Pancreas (tissue), 10 donors: ENCODE measurements at places on chromosomes 7 and 10. TPM values are rescaled to one million over a fixed set of nuclear protein-coding genes. Genes with fewer than 3 reads are reported as not detected.

DNA sequence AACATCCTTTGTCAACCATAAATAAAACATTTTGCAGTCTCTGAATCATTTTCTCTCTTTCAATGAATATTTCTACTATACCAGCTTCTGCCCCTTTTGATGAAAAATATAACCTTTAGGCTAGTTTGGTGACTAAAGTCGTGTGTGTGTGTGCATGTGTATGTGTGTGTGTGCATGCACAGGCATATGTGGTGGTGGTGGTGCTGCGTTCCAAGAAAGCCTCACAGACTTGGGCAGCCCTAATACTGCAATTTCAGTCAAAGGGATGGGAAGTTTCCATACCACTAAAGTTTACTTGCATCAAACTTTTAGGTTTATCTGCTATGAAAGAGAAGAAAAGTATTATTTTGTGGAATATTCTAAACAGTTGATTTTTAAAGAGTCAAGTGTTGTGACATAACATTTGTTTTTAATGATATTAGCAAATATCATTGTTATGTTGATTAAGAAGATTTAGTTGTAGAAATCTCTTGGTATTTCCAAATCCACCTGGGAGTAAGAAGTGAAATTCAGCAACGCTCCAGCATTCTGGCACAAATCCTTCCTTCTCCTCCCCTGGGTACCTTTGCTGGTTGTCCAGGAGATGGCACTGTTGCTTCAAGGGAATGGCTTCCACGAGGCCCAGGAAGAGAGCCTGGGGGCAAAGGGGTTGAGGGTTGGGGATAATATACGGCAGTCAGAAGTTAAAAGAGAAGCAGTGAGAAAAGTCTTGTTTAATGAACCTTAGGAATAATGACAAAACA, 41.5 kb downstream of the ASB4 start:
- H3K4me3 ChIP-seq = no peak overlapping the region
- H3K27ac ChIP-seq = no peak overlapping the region
- no peak for DNase-seq
- H3K27me3 ChIP-seq = no peaks in the 10 kb centered on the region

GRCh38 chr10:122085423-122085911, 96.5 kb downstream of the TACC2 start:
- peaks cover 9% of the 10 kb centered on the region for H3K36me3 ChIP-seq
- H3K4me3 ChIP-seq = no peak overlapping the region
- H3K4me1 ChIP-seq = no peaks in the 10 kb centered on the region
- no peak overlapping the region for H3K27ac ChIP-seq

GRCh38 chr7:55155351-55156117, 136.7 kb downstream of the EGFR start:
- H3K4me3 ChIP-seq = no peak overlapping the region
- H3K27ac ChIP-seq = no peak overlapping the region
- H3K36me3 ChIP-seq = peaks cover 94% of the 10 kb centered on the region
- no peaks in the 10 kb centered on the region for H3K27me3 ChIP-seq

- H3K4me3 ChIP-seq = no peak overlapping the region
- H3K27ac ChIP-seq = no peak overlapping the region
- H3K36me3 ChIP-seq = no peaks in the 10 kb centered on the region
- DNase-seq = no peak
Measured at GRCh38 chr7:150415161-150416153, 35.0 kb upstream of the GIMAP8 start.

- H3K4me1 ChIP-seq = no peaks in the 10 kb centered on the region
- no peak overlapping the region for H3K27ac ChIP-seq
- no peaks in the 10 kb centered on the region for H3K27me3 ChIP-seq
- no peaks in the 10 kb centered on the region for H3K36me3 ChIP-seq
- no peak overlapping the region for H3K4me3 ChIP-seq
- no peak for DNase-seq
Measured at GRCh38 chr7:156109076-156109475, 296.8 kb upstream of the SHH start.

- H3K27me3 ChIP-seq = no peaks in the 10 kb centered on the region
- peak overlapping the region; percentile 98 for H3K27ac ChIP-seq
- H3K4me3 ChIP-seq = no peak overlapping the region
- H3K4me1 ChIP-seq = peaks cover 37% of the 10 kb centered on the region
Measured at GRCh38 chr7:1536743-1537534, 6.4 kb downstream of the MAFK start.

GRCh38 chr7:24381894-24382505, 98.0 kb downstream of the NPY start:
- no peaks in the 10 kb centered on the region for H3K27me3 ChIP-seq
- no peaks in the 10 kb centered on the region for H3K36me3 ChIP-seq
- H3K4me1 ChIP-seq = no peaks in the 10 kb centered on the region
- DNase-seq = no peak
- H3K4me3 ChIP-seq = no peak overlapping the region

DNA sequence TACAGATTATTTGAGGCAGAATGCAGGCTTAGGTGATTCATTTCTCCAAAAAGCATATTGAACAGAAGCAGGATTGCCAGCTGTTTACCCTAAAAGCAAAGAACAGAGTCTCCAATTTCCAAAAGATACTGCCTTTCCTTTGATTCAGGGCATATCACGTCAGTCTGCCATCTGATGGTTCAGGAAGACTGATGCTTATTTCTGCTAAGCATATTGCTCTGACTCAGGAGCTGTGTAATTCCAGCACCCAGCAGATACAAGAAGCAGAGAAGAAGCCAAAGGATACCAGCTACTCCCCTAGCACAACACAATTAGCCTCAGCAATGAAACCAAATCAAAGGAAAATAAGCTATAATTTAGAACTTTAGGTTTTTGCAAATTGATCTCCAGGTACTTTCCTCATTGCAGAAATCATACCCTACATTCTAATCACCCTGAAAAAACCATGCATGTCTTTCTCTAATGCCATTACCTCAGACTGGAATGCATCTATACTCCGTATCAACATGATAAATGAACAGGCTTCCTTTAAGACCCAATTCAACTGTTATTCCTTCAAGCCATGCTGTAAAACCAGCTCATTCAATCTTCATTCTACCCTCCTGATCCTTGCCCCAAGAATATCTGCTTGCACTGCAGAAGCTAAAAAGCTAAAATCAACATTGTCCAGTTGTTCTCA, 55.1 kb downstream of the ABI1 start:
- H3K4me3 ChIP-seq = no peak overlapping the region
- H3K36me3 ChIP-seq = no peaks in the 10 kb centered on the region
- no peak overlapping the region for H3K27ac ChIP-seq
- no peaks in the 10 kb centered on the region for H3K27me3 ChIP-seq
- no peaks in the 10 kb centered on the region for H3K4me1 ChIP-seq

DNA sequence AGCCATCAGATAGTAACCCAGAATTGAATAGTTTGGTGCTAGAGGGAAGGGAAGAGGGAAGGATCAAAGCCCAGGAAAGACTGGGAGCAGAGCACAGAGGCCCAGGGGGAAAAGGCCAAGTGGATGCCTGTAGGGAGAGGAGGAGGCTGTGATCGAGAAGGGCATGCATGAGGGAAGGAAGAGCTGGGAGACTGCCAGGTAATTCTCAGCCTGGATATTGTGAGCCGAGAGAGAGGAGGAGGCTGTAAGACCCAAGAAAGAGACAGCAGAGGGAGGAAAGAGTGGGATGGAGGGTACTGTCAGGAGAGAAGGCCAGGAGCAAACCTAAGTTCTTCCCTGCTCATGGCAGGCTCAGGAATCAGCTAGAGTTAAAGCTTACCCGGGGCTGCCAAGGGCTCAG, 178.2 kb downstream of the CCDC3 start:
- no peaks in the 10 kb centered on the region for H3K27me3 ChIP-seq
- H3K27ac ChIP-seq = no peak overlapping the region
- H3K4me3 ChIP-seq = no peak overlapping the region
- H3K4me1 ChIP-seq = no peaks in the 10 kb centered on the region
- no peak for DNase-seq
- H3K36me3 ChIP-seq = no peaks in the 10 kb centered on the region

DNA sequence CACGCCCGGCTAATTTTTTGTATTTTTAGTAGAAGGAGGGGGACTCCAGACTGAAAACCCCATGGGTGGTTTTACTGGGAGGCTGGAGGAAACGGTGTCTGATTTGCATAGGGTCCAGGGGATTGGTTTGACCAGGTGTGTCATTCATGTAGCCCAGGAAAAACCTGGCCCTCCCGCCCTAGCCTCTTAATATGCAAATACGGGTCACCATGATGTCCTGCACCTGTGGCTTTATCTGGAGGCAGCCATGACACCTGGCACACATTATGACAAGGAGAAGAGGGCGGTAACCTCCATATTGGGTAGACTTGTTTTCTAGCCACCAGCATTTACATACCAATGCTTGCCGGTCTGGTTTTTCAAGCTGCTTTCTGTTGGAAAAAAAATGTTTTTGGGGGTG, 68.0 kb downstream of the TRIL start:
- no peak overlapping the region for H3K27ac ChIP-seq
- no peak overlapping the region for H3K4me3 ChIP-seq
- no peaks in the 10 kb centered on the region for H3K27me3 ChIP-seq
- no peak for DNase-seq
- no peaks in the 10 kb centered on the region for H3K4me1 ChIP-seq
- no peaks in the 10 kb centered on the region for H3K36me3 ChIP-seq

- H3K27ac ChIP-seq = no peak overlapping the region
- H3K27me3 ChIP-seq = no peaks in the 10 kb centered on the region
- no peak overlapping the region for H3K4me3 ChIP-seq
- DNase-seq = no peak
Measured at GRCh38 chr7:97512441-97513207, 219.3 kb upstream of the TAC1 start.

- H3K4me1 ChIP-seq = peaks cover 26% of the 10 kb centered on the region
- no peaks in the 10 kb centered on the region for H3K27me3 ChIP-seq
- no peak overlapping the region for H3K4me3 ChIP-seq
Measured at GRCh38 chr7:94303118-94303517, 91.6 kb upstream of the COL1A2 start.

GRCh38 chr10:58070956-58071355, 196.7 kb downstream of the IPMK start:
- DNase-seq = no peak
- no peaks in the 10 kb centered on the region for H3K36me3 ChIP-seq
- H3K4me1 ChIP-seq = no peaks in the 10 kb centered on the region
- H3K27ac ChIP-seq = no peak overlapping the region
- H3K4me3 ChIP-seq = no peak overlapping the region

DNA sequence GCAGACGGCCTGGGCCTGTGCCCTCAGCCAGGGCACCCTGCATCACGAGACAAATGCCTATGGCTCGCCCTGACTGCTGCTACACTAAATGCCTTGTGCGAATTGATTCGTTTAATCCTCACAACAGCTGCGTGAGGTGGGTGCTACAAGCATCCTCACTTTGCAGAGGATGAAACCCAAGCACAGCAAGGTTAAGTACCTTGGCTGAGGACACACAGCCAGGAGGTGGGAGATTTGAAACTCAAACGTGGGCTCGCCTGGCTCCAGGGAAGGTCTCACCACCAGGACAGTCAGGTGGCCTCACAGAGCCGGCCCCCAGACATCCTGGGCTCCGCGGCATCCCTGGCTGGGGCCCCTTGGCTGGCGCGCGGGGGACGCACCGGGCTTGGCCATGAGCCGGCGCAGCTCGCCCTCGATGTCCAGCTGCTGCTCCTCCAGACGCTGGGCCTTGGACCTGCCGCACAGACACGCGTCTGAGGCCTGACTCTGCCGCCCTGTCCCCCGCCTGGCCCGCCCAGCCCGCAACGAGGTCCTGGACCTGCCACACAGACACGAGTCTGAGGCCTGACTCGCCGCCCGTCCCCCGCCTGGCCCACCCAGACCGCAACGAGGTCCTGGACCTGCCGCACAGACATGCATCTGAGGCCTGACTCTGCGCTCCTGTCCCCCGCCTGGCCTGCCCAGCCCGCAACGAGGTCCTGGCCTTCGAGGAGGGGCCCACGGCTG, 22.0 kb downstream of the MICALL2 start:
- H3K4me3 ChIP-seq = no peak overlapping the region
- H3K27ac ChIP-seq = no peak overlapping the region
- H3K4me1 ChIP-seq = no peaks in the 10 kb centered on the region
- no peaks in the 10 kb centered on the region for H3K27me3 ChIP-seq
- DNase-seq = no peak
- no peaks in the 10 kb centered on the region for H3K36me3 ChIP-seq

ZNF727 gene
- total RNA-seq = 1.4 TPM

KLF14 gene
- total RNA-seq = 0.40 TPM

LRIT1 gene
- not detected for total RNA-seq

OR13A1 gene
- 0.09 TPM for total RNA-seq

RAMP3 gene
- total RNA-seq = 7.5 TPM

AKR1B15 gene
- total RNA-seq = not detected

CLEC2L gene
- total RNA-seq = not detected
